Right lobe of liver (tissue), 6 donors: ENCODE measurements at places on chromosomes 3 and 15. TPM values are rescaled to one million over a fixed set of nuclear protein-coding genes. Genes with fewer than 3 reads are reported as not detected.

DNA sequence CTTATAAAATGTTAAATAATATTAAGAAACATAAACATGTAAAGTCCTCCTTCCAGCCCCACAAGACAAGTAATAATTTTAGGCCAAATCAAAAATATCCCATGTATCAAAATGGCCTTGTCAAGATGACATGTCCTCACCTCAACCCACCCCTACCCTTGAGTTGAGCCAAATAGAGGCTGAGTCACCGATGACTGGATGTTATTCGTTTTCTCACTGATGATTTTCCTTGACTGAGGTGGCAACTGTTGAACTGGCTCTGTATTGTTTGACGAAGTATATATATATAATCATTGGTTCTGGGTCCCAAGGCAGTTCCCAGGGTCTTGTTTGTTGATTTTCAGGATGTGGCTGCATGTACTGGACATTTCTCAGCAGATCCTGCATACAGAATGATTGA is 75.3 kb downstream of the TMEM108 start:
- no peak overlapping the region for H3K27ac ChIP-seq
- H3K4me1 ChIP-seq, result no peaks in the 10 kb centered on the region
- H3K4me3 ChIP-seq, result no peak overlapping the region

DNA sequence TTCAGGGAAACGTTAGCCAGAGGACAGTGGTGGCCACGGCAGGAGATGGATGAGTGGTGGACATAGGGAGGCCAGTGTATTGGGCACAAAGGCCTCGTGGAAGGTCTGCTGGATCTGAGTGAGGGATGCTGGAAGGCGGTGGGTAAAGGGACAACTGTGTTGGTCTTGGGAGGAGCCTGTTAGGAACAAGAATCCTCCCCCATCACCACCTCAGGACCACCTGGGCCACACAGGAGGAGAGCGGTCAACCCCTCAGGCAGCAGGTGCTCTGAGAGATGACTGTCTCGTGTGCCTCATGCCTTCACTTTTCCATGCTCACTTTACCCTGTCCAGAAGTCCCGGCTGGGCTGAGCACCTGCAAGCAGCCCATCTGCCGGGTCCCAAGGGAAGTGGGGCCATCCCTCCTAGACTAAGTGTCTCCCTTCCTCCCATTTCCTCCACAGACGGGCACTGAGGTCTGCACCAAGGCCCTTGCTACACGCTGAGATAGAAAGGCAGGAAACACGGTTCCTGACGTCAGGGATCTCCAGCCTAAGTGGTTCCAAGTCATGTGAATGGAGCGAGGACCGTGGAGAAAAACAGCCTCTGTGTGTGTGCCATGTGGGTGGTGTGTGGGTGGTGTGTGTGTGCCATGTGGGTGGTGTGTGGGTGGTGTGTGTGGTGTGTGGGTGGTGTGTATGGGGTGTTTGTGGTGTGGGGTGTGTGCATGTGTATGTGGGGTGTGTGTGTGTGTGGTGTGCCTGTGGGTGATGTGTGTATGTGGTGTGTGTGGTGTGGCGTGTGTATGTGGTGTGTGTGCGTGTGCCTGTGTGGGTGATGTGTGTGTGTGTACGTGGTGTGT is 47.8 kb upstream of the CTSH start:
- no peaks in the 10 kb centered on the region for H3K27me3 ChIP-seq
- H3K27ac ChIP-seq, result no peak overlapping the region
- DNase-seq, result no peak
- H3K4me1 ChIP-seq, result no peaks in the 10 kb centered on the region

DNA sequence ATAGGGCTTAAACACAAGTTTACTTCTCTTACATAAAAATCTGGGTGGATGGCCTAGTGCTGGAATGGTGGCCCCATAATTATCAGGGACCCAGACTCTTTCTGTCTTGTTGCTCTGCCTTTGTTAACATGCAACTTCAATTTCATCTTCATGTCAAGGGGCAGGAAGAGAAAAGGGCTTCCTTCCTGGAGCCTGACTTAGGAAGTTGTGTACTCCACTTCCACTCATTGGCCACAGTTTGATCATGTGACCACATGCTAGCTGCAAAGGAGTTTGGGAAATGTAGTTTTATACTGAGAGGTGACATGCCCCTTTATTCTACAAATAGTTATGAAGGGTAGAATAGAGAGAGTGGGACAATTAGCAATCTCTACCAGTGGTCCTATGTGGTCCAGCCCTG is 39.3 kb downstream of the RHCG start:
- no peak for DNase-seq
- H3K27me3 ChIP-seq, result no peaks in the 10 kb centered on the region
- H3K4me3 ChIP-seq, result no peak overlapping the region
- H3K4me1 ChIP-seq, result peaks cover 5% of the 10 kb centered on the region
- no peak overlapping the region for H3K27ac ChIP-seq

DNA sequence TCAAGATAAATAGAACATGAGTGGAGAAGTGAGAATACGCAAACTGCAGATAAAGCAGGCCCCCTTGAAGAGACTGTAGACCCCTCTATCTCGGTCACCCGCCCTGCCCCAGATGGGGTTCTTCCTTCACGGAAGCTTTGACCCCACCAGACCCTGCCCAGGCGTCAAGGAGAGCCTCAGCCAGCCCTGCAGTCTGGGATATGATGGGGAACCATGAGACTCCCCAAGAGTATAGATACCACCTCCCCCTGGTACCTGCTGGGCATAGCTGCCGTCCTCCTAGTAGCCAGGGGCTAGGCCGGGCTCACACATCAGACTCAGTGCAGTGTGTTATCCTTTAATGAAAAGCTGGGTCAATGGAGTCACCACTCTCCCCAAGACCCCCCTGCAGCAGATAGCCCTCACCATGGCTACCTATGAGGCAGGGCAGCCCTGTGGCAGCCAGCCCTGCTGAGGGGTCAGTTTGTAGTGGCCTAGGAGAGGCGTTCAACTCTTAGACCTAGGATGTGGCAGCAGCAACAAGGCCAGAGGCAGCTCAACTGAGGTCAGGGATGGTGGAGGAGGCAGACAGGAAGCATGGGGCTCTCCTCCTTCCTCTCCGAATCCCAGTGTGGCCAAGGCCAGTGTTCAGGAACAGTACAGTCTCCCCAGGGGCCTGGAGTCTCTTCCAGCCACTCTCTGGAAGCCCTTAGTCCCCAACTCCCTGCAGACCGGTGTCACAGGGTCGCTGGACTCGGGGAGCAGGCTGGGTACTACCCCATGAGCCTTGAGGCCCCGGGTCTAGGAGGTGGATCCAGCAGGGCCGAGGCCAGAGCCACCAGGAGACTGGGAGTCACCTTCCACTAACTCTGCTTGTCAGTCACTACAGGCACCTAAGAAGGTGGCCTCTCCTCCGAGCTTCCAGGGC is 26.1 kb downstream of the PLXNB1 start:
- H3K27me3 ChIP-seq, result no peaks in the 10 kb centered on the region
- peaks cover 47% of the 10 kb centered on the region for H3K36me3 ChIP-seq
- no peaks in the 10 kb centered on the region for H3K4me1 ChIP-seq
- no peak for DNase-seq
- H3K27ac ChIP-seq, result no peak overlapping the region

GRCh38 chr15:37678124-37678523 is 256.3 kb upstream of the TMCO5A start:
- DNase-seq, result no peak
- H3K36me3 ChIP-seq, result no peaks in the 10 kb centered on the region
- no peaks in the 10 kb centered on the region for H3K4me1 ChIP-seq
- H3K27me3 ChIP-seq, result no peaks in the 10 kb centered on the region
- H3K4me3 ChIP-seq, result no peak overlapping the region

DNA sequence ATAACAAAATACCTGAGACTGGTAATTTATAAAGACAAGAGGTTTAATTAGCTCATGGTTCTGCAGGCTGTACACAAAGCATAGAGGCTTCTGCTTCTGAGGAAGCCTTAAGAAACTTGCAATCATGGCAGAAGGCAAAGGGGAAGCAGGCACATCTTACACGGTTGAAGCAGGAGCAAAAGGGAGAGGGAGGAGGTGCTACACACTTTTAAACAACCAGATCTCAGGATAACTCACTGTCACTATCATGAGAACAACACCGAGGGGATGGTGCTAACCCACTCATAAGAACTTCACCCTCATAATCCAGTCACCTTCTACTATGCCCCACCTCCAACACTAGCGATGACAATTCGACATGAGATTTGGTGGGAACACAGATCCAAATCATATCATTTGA is 54.4 kb downstream of the ATP8B4 start:
- DNase-seq, result no peak
- no peaks in the 10 kb centered on the region for H3K27me3 ChIP-seq
- H3K4me3 ChIP-seq, result no peak overlapping the region
- no peaks in the 10 kb centered on the region for H3K36me3 ChIP-seq
- H3K27ac ChIP-seq, result no peak overlapping the region

DNA sequence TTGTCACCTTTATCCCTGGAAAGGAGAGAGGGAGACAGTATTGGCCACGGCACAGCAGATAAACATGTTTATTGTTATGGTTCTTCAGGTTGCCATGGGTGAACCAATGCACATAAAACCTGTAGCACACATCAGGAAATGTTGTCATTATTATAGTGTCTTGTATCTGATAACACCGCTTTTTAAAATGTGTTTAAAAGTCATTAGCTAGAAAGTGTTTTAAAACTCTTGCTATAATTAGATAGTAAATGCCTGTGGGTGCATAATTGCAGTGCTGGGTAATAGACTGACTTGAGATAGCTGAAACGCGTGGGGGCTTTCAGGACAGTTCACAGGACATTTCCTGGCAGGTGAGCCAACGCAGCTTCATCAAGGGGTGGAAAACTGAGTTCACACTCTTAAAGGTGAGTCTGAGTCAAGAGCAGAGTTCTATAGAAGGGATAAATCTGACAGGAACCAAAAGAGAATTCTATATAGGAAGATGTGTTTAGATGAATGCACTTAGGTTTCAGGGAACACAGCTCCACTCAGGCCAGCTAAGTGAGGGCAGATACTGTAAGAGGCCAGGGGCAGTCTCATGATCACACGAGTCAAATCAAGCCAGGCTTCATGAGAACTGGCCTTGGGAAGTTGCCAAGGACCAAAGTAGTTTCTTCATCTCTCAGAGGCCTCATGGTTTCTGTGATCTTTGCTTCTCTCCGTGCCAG is 35.6 kb upstream of the PPP4R2 start:
- peak; percentile 66 for DNase-seq
- H3K36me3 ChIP-seq, result no peaks in the 10 kb centered on the region
- H3K4me3 ChIP-seq, result no peak overlapping the region
- H3K27ac ChIP-seq, result no peak overlapping the region

The GOLGA8N gene
- 3.2 TPM for total RNA-seq

The GOLGA8S gene
- total RNA-seq, result 0.20 TPM
